ENCODE measurements at places on chromosomes 4 and X. TPM values are rescaled to one million over a fixed set of nuclear protein-coding genes. Genes with fewer than 3 reads are reported as not detected.

The PPARGC1A gene
- 75.4 TPM for total RNA-seq

The GYPE gene
- total RNA-seq, result 0.74 TPM

The SYN1 gene
- 7.0 TPM for total RNA-seq

The NPY1R gene
- total RNA-seq, result 2.8 TPM

The TLR10 gene
- 0.18 TPM for total RNA-seq

Measured in left cardiac atrium (tissue), 4 donors.